Neural progenitor cell (in vitro differentiated cells): ENCODE measurements at places on chromosomes 11 and 22.

DNA sequence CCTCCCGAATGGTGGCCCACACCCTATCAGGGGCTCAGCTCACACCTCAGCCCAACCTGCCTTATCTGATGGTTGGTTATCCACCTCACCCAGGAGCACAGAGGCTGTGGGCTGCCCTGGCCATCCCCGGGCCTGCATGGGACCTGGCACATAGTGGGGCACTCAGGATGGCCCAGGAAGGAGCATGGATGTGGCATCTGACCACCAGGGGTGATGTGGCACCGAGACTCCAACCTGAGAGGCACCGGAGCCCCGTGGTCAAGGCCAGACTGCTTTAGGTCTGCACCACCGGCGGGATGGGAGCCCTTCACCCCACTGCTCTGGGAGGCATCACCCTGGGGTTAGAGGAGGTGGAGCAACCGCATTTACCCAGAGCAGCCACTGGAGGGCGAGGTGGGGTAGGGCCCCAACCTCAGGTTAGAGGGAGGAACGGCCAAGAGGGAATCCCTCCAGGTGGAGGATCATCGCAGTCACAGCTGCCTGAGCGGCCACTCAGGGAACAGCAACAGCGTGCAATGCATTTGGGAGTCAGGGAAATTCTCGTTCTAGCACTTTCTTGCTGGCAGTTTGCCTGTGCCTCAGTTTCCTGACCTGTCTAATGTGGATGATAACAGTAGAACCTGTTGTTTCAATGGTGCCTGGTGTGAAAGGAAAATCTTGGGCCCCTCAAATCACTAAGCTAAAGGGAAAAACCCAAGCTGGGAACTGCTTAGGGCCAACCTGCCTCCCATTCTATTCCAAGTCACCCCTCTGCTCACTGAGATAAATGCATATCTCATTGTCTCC lies 52.9 kb upstream of the CARS1 start:
- peak; percentile 59 for DNase-seq

DNA sequence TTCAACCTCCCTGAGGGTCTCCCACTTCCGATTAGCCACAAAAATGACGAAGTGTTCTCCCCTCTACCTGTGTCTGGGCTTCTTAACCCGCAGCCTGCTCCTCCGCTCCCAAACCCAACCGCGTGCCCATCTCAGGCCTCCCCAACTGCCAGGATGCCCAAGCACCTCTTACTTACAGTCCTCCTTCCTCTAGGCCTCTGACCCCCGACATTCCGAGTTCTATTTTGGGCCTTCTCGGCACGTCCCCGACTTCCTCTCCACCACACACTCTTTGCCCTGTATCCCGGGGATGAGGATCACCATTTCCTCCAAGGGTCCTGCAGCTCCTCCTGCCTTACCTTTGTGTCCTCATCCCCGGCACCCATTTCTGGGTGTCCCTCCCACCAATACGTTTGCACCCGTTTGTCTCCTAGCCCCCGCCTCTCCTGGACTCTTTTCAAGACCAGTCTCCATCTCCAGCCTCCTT lies 388 bp upstream of the MUS81 start:
- DNase-seq: peak; percentile 64

DNA sequence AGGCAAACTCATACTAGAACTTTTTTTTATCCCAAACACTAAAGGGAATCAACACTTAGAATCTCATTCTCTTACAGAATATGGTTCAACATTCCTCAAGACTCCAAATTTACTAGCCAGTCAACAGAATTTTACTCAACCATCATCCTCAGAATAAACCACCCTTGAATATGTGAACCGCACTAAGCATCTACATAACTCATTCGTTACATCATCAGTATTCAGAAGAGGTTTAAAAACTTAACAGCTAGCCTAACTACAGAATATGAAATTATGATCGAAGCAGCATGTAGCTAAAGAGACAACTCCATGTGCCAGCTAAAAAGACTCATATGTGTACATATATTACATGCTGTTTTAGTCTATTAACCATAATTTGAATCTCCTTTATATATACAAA lies 47.9 kb downstream of the CLDN25 start:
- no peak for DNase-seq

GRCh38 chr11:40686765-40687164 lies 772.7 kb downstream of the LRRC4C start:
- no peak for DNase-seq

GRCh38 chr11:1222491-1223345 lies at the start of gene MUC5B:
Gene MUC5B, plus strand, starts transcription at chr11:1223066. Its CDS starts 58 bp downstream, at chr11:1223124.
- no peak for DNase-seq

GRCh38 chr11:67666676-67667489 lies 7.5 kb downstream of the ALDH3B2 start:
- DNase-seq: no peak

DNA sequence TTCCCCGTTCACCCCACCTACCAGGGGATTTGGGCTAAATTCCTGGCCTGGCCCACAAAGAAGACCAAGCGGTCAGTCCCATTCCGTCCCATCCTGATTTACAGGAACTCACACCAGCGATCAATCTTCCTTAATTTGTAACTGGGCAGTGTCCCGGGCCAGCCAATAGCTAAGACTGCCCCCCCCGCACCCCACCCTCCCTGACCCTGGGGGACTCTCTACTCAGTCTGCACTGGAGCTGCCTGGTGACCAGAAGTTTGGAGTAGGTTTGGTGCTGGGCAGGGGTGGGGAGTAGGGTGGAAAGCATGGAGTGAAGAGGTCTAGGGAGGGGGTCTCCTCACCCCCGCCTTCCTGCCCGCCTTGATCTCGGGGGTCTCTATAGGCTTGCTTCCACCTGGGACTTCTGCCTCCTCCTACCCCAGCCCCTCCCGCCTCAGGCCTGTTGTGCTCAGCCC lies at the start of gene SERPING1:
TSS of gene SERPING1 (plus strand) at position 225 of the 455 bp plus-strand sequence. CDS start 586 bp downstream, outside the sequence.
- no peak for DNase-seq

DNA sequence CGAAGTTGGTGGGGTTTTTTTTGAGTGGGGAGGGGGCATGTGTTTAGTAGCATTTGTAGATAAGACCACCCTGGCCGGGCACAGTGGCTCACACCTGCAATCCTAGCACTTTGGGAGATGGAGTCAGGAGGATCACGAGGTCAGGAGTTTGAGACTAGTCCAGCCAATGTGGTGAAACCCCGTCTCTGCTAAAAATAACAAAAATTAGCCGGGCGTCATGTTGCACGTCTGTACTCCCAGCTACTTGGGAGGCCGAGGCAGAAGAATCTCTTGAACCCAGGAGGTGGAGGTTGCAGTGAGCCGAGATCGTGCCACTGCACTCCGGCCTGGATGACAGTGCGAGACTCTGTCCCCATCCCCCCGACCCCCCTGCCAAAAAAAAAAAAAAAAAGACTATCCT lies 34.6 kb downstream of the CECR2 start:
- no peak for DNase-seq

GRCh38 chr22:42769238-42769573 lies 48.5 kb upstream of the A4GALT start:
- no peak for DNase-seq

- DNase-seq: no peak
Observed at GRCh38 chr11:80379620-80380278, 938.9 kb upstream of the TENM4 start.

DNA sequence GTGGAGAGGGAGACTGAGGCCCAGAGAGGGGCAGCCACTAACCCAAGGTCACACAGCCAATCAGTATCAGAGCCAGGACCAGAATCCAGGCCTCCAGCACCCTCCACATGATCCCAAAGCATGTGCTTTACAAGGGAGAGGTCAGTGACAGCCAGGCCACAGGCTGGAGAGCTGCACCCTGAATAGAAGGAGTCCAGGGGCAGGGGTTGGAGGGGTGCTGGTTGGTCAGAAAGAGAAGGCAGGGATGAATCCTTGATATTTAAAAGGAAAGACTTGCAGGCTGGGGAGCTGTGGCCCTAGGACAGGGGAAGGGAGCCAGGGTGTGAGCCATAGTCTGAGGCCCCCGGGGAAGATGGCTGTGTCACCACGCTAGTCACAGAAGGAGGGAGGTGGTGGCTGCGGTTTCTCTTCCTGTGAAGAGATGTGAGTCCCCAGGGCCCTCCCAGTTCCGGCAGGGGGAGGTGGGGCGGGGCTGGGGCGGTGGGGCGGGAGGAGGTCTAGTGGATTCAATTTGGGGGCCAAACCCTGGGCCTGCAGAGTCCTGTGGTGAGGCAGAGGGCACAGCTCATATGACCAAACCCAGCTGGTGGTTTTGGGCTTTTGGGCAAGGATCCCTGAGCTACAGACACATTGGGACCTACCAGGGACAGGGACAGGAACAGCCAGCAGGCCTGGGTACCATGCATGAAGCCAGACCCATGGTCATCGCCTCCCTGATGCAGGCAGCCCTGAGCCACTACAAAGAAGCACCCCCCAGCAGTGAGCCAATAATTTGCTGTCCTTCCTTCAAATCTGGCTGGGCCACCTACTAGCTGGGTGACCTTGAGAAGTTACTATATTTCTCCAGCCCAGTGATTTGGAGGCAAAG lies 14.0 kb downstream of the RAC2 start:
- DNase-seq: no peak

DNA sequence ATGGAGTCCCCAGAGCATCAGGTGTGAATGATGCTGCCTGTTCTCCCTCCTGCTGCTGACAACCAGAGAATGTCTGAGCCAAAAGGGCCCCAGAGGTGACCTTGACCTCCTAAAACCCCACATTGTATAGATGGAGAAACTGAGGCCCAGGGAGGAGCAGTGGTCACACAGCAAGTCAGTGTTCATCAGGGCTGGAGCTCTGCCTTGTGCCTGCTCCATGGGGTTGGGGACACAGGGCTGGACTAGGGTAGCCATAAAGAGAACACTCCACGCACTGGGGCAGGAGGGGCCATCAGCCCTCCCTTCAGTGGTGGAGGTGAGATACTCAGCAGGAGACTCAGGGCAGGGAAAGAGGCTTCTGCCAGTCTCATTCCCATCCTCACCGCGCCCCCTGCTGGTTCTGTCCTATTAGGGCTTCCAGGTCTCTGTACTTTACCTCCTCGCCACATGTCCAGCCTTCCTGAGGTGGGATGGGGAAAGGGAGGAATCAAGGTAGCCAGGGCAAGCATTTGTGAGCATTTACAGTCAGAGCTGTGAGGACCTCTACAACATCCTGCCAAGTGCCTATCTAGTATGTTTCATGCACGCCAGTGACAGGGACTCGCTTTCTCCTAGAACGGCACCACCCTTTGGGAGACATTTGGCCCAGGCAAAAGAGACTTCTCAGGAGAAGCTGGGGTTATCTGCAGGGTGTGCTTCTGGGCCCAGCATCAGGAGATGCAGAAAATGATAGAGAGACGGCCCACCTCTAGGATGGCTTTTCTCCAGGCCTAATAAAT lies 43.2 kb downstream of the NEU3 start:
- DNase-seq: peak; percentile 81

DNA sequence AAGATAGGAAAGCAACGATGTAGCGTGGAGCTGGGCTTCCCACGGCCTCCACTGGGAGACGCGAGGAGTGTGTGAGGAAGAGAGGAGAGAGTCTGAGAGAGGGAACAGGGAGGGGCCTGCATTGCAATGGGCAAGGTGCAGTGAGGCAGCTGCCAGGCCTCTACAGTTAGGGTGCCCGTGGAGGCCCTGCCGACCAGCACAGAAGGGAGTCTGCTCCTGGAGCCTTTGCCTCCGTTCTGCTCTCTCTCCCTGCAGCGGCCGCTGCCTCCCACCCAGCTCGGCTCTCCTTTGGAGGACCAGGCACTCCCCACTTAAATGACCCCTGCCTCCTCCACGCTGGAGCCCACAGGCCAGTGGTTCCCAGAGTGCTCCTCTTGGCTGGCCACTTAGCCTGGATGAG lies 181.7 kb downstream of the EFCAB6 start:
- no peak for DNase-seq

- DNase-seq: no peak
Observed at GRCh38 chr22:38713921-38714320, 8.2 kb downstream of the GTPBP1 start.

DNA sequence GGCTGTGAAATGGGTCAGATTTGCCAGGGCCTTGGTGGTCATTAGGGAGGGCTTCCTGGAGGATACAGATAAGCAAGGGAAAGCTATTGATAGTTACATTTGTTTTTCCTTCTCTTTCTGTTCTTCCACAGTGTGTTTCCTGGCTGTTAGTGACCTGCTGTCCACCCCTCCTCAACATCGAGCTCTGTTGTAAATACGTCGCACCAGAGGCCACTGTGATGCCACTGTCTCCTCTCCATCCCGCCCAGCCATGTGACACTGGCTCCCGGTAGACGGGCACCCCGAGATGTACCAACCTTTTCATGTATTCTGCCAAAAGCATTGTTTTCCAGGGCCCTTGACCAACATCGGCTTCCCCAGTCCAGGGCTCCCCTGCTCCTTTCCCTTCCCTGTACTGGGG lies 58.1 kb downstream of the P4HA3 start:
- DNase-seq: no peak

GRCh38 chr11:34344768-34345539 lies 12.9 kb downstream of the ABTB2 start:
- no peak for DNase-seq

- DNase-seq: no peak
Observed at GRCh38 chr11:36447947-36448346, 62.1 kb downstream of the TRAF6 start.

DNA sequence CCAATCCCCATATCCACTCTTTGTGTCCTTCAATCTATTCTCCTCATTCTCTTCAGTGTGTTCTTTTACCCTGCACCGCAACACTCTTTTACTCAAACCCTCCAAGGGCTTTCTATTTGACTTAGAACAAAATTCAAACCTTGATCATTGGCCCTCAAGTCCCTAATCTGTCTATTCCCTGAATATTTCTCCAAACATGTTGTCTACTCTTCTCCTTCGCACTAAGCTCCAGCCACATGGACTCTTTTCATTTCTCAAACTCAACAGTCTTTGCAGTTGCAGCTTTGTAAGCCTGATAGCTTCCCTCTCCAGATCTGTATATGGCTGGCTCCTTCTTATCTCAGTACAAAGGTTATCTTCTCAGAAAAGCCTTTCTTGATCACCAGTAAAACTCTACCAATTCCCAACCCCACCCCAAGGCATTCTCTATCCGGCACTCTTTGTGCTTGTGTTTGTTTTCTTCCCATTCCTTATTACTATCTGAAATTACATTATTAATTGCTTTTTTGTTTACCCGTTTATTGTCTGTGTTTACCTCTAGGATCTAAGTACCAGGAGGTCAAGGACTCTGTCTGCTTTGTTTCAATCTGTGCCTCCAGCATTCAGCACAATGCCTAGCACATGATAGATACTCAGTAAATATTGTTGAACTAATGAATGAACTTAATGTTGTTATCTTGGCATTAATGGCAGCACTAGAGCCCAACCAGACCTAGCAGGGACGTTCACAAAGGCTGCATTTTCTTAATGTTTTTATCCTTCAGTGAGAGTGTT lies 147.4 kb downstream of the BBOX1 start:
- no peak for DNase-seq
